Ecto neural progenitor cell (in vitro differentiated cells): ENCODE measurements at places on chromosomes 1 and 21.

GRCh38 chr21:42302794-42303193 is 12.4 kb downstream of the TFF3 start:
- DNase-seq, result no peak

DNA sequence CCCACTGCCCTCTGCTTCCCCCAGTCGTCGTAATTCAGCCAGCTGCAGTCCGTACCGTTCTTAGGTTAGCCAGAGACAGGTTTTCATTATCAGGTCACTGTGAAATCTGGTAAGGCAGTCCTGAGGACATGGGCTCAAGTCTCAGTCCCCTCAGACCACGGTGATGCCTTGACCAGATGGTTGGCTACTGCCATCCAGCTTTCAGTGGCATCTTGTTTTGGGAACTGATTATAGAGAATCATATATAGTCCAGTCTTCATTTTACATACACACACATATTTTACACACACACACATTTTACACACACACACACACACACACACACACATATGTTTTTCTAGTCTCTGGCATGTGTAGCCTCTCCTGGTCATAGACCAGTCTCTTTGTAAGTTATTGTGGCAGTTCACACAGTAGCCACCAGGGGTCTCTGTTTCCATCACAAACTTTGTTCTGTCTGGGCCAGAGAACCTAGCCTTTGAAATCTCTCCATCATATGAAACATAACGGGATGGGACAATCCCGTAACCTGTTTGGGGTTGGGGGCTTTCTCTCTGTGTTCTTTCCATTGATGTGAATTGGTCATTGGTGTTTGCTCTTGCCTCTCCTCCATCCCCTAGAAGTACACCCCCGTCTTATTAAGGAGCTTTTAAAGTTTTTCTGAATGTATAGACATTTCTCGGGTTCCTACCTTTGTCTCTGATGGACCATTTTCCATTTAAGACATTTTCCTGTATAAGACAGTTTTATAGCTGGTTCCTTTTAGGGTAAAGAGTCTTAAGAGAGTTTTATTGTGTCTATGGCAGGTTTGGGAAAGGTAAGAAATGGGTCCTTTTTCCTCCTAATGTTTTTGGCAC is 8.4 kb upstream of the IKBKE start:
- DNase-seq, result peak; percentile 67

GRCh38 chr1:246564839-246565750 is 966 bp downstream of the TFB2M start:
- no peak for DNase-seq

DNA sequence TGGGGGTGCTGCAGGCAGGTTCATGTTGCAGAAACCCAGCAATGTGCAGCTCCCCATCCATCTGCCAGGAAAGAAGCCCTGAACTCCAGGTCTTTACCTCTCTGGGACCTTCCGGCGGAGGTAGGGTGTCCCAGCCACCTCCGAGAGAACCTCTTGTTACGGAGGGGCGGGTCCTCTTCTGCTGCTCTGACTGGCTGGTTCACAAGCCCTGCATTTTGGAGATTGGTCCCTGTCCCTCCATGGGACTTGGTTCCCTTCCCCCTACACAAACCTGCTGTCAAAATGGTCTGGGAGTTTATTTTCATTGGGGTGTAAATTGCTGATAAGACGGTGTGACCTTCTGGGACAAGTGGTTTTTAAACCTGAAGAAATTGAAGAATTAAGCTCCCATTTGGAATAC is 8.0 kb upstream of the CELSR2 start:
- DNase-seq, result no peak

DNA sequence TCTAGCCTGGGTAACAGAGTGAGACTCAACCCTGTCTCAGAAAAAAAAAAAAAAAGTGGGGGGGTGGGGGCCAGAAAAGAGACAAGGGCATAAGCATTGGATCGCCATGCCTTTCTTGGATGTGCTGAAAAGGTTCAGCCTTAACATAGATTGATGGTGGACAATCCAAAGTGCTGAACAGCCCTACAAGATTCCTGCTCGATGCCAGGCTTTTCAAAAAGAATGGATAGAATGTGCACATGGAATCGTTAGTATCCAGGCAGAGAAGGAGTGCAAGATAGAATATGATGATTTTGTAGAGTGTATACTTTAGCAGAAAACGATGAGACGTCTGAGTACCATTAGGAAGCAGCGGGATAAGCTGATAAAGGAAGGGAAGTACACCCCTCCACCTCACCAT is 10.9 kb upstream of the COA7 start:
- DNase-seq, result no peak

DNA sequence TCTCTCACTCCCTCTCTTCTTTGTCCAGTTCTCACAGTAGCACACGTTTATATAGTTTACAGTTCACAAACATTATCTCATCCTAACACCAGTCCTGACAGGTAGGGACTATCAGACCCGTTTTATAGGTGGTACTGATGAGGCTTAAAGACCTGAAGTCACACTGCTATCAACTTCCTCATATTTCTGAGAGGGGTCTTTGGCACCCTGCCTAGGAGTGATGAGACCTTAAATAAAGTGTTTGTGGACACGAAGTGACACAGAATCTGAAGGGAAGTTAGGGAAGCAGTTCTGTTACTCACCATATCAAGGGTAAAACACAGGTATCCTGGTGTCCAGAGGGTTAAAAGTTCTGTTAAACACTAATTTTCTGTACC is 590 bp upstream of the TACSTD2 start:
- DNase-seq, result no peak

DNA sequence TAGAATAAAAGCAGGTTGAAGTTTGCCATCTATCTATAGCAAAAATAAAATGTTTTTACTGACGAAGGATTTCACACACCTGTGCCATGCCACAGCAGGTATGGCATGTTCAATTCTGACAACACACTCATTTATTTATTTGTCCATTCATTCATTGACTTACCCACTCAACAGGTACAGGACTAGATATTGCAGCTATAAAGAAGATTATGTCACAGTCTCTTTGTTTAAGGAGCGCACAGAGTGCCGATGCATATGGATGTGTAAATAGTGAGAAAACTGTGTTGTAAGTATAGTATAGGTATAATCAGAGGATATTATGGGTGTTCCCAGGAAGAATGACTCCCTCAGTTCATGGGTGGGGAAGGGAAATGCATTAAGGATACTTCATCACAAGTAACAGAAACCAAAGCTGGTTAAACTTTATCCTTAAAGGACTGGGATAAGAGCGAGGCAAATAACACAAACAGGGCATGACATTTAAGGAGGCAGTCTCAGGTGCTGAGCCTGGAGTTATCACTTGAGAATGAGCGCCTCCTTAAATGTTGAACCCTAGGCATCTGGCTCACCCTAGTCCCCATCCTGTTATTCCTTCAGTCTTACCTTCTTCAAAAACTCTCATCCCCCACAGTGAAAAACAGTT is 7.9 kb upstream of the ZRANB2 start:
- DNase-seq, result no peak

- DNase-seq, result no peak
These were observed 2.0 kb upstream of the NCMAP start for GRCh38 chr1:24553931-24554330.

DNA sequence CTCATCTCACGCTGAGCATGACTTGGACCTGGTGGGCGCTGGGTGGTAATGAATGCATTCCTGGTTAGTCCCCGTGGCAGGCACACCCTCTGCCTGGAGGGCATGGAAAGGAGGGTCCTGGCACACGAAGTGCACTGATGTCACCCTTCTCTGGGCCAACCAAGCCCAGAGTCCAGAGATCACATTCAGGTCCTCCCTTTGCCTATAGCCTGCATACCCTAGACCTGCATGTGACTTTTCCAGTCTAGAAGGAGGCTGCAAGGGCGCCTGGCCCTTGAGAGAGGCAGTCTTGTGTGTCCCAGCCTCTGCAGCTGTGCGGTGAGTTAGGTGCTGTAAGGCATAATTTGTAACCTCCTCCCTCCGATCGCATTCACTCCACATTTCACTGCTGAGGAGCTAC is 22.1 kb downstream of the PADI2 start:
- no peak for DNase-seq

- DNase-seq, result no peak
These were observed 96.3 kb downstream of the ST3GAL3 start for GRCh38 chr1:43803646-43804045.
